ENCODE measurements at places on chromosomes 3 and 15.

- DNase-seq = no peak
These were observed 181.8 kb downstream of the SSR3 start for GRCh38 chr3:156373095-156373494.

GRCh38 chr15:30962659-30963058, 28.8 kb downstream of the MTMR10 start:
- no peak for DNase-seq

GRCh38 chr3:33146791-33147445, 33.1 kb downstream of the CRTAP start:
- DNase-seq = no peak

DNA sequence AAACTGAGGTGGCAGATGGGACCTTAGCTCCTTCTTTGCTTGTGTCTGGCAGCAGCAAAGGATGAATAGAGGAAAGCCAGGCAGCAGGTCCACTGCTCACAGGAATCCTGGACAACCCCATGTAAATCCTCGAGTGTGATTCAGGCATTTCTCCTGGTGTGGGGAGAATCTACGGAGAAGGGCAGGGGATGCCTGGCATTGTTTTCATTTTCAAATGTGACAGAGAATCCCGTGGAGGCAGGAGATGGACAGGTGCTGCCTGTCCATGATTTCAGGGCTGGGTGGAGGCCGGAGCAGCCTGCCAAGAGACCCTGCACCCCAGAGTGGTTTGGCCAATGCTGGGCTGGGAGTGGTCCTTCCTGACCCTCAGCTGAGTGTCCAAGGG, 1.7 kb downstream of the HRH1 start:
- no peak for DNase-seq

GRCh38 chr15:40190591-40190990, 29.7 kb downstream of the BUB1B start:
- no peak for DNase-seq

DNA sequence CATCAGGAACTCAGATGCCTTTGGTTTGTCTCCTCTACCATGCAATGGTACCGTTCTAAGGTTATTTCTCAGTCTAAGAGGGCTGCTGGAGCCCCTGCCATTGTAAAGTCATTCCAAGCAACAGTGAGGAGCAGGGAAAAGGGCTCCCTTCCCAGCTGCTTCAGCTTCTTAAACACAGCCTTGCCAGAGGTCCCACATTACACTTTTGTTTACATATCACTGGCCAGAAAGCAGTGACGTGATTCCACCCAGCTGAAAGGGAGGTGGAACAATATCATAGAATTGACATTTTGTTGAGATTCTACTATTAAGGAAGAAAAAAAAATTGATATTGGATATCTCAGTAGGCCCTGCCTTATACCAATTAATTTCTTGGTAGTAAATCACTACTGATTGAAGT, 194.6 kb downstream of the SUCLG2 start:
- no peak for DNase-seq

DNA sequence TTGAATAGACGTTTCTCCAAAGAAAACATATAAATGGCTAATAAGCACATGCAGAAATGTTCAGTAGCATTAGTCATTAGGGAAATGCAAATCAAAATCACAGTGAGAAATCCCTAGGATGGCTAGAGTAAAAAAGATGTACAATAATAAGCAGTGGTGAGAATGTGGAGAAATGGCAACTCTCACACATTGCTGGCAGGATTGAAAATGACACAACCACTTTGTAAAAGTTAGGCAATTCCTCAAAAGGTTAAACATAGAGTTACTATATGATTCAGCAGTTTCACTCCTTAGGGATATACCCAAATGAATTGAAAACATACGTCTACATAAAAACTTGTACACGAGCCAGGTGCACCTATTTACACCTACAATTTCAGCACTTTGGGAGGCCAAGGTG, 108.7 kb downstream of the ITPR1 start:
- DNase-seq = no peak

DNA sequence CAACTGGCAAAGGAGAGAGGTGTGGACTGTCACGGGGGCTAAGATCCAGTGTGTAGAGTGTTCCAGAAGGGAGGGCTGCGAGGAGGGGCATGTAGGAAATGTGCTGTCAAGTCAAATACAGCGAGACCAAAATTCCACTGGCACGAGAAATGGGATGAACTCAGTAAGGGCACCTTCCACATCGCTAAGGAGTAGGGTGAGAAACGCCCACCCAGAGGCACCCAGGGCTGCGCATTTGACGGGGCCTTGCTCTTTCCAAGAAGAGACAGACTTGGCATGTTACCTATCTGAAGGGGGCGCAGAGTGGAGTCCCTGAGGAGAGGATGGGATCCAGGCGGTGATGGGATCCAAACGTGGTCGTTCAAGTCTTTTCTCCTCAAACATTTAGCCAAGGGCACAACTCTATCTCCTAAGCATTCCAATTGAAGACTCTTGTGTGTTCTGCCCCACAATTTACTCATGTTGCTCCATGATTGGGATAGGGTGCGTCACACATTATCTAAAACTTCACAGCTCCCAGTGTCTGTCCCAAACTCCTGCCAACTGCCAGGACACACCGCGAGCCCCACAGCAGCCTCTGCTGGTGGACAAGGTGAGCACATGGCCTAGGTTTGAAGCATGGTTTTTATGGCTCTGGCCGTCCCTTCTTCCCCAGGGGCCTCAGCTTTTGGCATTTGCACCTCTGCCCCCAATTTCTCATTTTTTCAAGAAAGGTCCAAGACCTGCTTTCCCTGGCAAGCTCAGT, 7.6 kb downstream of the SELENOS start:
- no peak for DNase-seq

- no peak for DNase-seq
These were observed 136.6 kb downstream of the TMCC1 start for GRCh38 chr3:129756871-129757270.

DNA sequence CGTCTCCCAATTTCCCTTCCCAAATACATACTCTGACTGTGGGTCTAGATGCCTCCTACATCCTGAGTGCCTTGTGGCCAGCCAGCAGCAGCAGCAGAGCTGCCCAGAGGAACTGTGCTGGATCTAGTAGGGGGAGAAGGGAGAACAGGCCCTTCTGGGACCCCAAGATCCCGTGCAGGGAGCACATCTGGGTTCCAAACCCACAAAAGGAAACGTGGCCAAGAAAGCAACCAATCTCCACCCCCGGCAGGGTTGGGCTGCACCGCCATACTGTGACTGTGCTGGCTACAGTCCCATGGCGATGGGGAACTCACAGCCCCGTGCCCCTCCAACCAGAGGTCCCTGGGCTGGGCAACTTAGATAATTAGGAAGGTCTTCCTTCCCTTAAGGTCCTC, 86.3 kb downstream of the PPCDC start:
- DNase-seq = no peak

DNA sequence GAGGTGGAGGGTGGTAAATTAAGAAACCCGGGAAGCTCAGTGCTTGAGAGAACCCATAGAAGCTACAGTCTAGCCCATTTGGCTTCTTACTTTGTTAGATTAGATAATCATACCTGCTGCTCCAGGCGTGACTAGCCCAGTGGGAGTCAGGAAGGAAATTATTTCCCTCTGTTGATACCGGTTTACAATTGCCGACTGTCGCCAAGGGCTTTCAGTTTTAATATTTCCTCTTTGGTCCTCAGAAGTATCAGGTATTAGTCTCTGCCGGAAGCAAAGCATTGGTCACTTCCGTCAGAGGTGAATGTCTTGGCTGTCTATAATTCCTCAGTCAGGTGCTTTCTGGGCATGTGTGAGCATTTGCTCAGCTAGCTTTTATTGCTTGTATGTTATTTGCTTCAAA, 75.2 kb downstream of the LPP start:
- DNase-seq = no peak

- no peak for DNase-seq
These were observed 116.3 kb downstream of the TMCO5A start for GRCh38 chr15:38050529-38051448.

GRCh38 chr3:188956839-188957489, 214.8 kb upstream of the TPRG1 start:
- no peak for DNase-seq

DNA sequence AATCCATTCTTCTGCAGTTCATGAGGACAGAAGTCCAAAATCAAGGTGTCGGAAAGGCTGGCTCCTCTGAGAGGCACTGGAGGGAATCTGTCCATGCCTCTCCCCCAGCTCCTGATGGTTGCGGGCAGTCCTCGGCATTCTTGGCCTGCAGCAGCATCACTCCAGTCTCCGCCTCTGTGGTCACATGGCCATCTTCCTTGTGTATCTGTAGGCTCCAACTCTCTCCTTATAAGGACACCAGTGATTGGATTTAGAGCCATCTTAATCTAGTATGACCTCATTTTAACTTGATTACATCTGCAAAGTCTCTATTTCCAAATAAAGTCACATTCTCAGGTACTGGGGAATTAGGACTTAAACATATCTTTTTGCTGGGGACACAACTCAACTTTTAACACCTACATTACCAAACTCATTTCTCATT, 56.0 kb upstream of the FLNB start:
- no peak for DNase-seq

DNA sequence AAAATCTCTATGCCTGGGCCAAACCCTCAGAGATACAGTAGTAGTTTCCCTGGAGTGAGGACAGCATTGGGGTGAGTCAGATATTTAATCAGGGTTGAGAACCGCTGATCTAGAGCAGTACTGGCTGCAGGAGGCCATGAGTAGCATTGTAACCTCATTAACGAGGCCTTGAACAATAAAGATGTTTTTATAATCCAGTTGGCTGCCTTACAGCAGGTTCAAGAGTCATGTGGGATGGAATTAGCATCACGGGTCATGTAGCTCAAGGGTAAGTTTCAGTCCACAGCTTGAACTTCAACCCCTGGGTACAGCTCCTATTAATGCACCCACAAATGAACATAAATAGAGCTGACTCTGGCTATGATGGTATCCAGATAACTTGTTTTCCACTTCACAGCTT, 5.1 kb downstream of the HPS3 start:
- DNase-seq = no peak

GRCh38 chr3:189298469-189299375, 127.0 kb downstream of the TPRG1 start:
- no peak for DNase-seq

GRCh38 chr15:67064607-67065530, 533 bp upstream of the SMAD3 start:
- no peak for DNase-seq

- DNase-seq = no peak
These were observed 115.7 kb upstream of the P2RY1 start for GRCh38 chr3:152719264-152719663.

Measured in NCI-H187 treated with DMSO at 0.1 percent for 48 hours (cell line).